ENCODE measurements at places on chromosomes 6 and 20.
A peak's percentile ranks its signal among the peaks of the same experiment; 100 is the strongest.

DNA sequence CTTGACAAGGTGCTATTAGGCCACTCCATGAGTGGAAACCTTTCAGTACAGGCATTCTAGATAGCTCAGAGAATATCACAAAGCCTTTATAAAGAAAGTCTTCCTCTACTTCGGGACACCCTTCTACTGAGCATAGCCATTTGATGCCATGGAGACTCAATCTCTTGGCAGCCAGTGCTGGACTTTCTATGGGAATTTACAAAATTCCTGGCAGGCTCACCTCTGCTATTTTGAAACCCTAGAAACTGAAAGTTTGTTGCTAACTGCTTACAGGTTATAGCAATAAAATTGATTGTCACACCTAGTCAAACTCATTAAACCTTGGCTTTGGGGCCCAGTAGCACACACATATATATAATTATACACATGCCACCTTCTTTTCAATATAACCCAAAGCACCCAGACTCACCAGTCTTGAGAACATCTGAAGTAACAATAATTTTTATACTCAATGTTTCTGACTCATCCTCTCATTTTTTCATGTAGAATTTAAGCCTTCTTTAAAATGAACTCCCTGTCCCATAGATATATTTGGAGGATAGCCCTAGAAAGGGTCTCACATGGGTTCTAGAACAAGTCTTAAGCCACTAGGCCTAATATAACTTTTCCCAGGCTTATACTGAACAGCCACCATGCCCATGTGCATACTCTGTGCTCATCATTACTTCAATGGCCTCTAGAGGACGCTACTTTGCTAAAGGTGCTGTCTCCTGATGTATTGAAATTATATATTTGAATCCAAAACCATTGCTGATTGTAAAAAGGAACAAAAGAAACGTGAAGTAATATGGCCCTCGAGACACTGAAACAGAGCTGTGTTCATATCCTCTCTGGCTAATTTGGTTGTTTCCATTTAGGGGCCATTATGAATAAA is 368.1 kb upstream of the MARCKS start:
- DNase-seq: no peak

DNA sequence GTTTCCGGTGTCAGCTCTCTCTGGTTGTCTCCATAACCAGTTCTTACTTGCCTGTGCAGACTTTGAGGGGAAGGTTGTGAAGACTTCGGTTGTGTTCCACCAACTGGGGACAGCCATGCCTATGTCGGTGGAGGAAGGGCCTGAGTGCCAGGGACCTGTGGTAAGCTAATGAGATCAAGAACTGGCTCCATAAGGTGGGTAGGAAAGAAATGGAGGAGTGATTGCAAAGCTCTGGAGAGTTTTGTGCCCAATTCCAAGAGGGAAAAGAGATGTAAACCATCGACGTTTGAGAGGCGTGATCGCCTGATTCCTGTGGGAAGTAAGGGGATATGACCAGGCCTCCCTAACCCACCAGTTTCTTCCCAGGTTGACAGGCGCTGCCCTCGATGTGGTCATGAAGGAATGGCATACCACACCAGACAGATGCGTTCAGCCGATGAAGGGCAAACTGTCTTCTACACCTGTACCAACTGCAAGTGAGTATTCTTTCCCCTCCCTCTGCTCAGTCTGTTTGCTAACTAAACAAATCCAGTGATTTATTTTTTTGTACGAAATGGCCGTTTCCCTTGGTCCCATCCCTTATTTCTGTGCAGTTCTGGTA is 893 bp downstream of the POLR1H start:
- DNase-seq: peak; percentile 37

DNA sequence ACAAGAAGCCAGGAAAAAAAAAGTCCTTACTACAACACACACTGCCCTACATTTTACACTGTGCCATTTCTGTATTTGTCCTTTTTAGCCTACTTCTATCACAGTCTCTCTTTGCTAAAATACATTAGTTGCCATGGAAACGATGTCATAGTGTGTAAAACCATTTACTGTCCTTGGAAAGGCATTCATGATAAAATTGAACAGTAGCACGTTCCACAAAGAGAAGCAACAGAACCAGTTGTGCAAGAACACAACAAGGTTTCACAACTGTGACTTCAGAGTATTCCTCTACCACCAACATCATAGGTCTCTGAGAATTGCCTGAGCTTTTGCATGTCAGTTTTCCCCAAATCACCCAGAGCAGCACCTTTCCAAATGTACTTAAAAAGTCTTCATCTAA is 20.5 kb downstream of the FYN start:
- DNase-seq: peak; percentile 69

DNA sequence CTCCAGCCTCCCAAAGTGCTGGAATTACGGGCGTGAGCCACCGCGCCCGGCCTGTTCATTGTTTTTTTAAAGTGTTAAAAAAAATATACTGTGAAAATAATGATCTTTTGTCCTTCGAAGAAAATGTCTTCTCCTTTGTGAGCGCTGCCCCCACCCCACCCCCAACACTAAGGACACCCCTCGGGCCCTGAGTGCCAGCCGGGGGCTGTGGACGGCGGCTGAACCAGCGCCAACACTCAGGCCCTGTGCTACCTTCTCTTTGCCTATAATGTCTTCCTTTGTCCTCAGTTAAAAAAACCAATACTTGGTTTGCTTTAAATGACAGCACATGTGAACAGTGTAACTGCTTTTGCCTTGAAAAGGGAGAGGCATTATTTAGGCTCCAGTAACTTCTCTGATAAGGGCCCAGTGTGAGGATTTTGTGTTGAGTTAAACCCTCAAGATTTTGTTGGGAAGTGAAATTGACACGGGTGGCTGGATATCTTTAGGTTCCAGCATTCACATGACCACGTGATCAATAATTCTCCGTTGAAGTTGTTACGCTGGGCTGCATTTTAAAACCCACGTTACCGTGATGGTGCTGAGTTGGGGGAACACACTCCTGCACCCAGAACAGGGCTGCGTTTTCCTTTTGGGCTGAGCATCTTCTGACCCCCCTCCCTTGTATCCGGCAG is 9.5 kb upstream of the ADRM1 start:
- DNase-seq: no peak

DNA sequence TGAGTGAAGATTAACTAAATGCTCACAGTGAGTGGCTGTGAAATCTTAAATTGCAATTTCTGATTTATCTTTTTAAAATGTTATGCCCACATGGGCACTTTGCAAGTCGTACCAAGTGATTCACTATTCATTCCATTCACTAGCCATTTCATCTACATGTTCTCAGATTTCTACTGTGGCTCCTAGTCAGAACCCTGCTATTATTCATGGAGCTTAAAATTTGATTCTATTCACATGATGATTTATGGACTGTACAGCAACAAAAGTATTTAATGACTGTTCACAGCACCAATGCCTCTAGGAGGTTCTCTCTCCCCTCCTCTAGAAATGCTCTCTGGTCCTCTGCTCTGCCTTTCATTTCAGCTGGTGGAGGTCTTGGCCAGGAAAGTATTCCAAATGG is 133.5 kb upstream of the MAP3K7 start:
- DNase-seq: no peak

DNA sequence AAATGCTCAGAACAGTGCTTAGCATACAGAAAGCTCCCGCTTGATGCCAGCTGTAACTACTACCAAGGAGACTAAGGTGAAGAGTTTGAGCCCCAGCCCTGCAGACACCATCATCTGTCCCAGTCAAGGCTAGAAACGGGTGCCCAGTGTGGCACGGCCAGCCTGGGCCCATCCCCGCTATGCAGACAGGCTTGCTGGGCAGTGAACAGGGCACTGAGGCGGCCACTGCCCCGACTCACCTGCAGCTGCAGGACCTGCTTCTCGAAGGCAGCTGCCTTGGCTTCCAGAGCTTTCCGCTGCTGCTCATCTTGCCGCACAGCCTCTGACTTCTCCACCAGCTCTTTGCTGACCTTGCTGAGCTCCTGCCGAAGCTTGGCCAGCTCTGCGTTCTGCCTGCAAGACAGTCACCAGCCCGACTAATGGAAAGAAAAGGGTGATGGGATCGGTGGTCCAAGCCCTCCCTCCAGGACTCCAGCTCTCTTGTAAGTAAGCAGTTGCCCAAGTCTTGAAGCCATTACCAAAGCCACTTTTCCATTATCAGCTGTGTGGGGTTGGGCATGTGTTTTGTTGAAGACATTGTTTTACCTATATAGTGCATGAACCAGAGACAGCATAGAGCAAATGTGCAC is 48.7 kb downstream of the RRBP1 start:
- no peak for DNase-seq

GRCh38 chr6:50657513-50657912 is 55.8 kb upstream of the TFAP2D start:
- no peak for DNase-seq

- DNase-seq: no peak
Measured at GRCh38 chr6:2917801-2918445, 14.8 kb upstream of the SERPINB9 start.

DNA sequence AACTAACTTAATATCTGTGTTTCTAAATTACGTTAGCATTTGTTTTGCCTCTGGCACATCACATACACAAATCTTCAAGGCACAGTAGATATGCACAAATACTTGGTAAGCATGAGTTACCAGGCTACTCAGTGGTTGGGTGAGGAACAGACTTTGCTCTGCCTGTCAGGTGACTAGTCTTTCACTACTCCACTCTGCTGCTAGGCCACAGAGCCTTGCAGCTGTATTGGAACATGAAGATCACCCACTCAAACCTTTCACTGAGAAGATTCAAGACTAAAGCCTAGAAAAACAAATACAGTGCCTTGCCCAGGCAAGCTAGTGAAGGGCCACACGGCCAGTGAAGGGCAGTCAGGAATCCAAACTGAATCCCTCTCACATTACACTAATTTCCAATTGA is 47.0 kb downstream of the DTNBP1 start:
- peak; percentile 45 for DNase-seq

DNA sequence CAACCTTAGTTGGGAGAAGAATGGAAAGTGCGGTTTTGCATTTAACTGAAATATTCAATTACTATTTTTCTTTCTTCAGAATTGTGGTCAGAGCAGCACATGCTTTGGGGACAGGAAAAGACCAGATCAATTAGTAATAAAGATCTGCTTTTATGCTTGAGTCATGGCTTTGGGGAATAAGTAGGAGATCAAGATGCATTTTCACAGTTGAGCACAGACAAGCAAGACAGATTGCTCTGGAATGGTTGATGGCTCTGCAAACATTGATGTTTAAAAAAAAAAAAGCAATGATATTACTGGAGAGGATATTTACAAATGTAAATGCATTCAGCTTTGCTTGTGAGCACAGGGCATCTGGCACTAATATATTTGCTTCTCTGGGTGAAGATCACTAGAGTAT is 224.4 kb upstream of the SASH1 start:
- DNase-seq: no peak

GRCh38 chr6:166996406-166996805 is 2.8 kb upstream of the CEP43 start:
- DNase-seq: peak; percentile 94

DNA sequence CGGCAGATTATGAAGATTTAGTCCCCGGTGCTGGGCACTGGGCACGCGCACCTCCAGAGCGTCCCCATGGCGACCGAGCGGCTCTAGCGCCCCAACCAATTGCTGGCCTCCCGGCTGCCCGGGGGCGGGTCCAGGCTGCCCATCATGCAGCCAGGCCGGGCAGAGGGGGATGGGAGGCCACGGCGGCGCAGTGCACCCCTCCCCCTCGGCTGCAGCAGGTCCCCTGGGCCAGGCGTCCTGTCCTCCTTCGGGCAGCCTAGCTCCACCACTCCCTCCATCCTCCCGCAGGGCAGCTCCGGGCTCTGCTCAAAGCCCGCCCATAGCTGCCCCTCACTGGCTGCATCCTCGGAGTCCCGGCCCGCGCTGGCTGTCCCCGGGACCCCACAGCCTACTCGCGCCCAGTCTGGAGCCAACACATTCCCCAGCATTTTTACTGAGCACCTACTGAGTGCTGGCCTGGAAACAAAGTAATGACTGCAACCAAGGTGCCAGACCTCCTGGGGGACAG is 99.4 kb downstream of the ASXL1 start:
- peak; percentile 73 for DNase-seq

All from iris pigment epithelial cell (primary cell).